ENCODE measurements at places on chromosomes 6 and 20. TPM values are rescaled to one million over a fixed set of nuclear protein-coding genes. Genes with fewer than 3 reads are reported as not detected.
A peak's percentile ranks its signal among the peaks of the same experiment; 100 is the strongest.

- ATAC-seq = no peak
Observed at GRCh38 chr6:29685718-29686326, 4.9 kb upstream of the ZFP57 start.

Gene APCDD1L
- total RNA-seq = 0.16 TPM

- ATAC-seq = no peak
Observed at GRCh38 chr20:59078231-59078630, 35.6 kb upstream of the PRELID3B start.

Gene CCR6
- total RNA-seq = not detected

DNA sequence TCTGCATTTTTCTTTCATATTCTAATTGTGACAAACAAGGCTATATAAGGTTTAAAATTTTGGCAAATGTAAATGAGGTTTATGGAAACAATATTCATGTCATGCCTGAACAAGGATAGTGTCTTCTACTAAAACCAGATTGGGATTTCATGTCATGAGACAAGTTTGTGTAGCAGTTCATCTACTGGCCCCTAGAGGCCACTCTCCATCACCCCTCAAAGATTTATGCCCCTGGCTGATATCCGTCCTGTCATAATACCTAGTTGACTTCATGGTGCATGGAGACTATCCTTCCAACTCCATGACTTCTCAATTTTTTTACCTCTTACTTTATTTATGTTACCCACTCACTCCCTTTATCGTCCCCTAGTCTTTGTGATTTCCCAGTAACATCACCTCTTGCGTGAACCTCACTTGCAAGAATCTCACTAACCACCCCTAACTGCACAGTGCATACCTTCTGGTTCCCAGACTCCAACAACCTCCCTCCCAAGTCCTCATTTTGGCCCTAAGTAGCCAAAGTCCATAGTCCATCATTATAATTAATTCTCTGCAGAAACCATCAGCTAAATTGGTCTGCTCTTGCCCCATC is 179.8 kb downstream of the TASP1 start:
- peak; percentile 67 for ATAC-seq

DNA sequence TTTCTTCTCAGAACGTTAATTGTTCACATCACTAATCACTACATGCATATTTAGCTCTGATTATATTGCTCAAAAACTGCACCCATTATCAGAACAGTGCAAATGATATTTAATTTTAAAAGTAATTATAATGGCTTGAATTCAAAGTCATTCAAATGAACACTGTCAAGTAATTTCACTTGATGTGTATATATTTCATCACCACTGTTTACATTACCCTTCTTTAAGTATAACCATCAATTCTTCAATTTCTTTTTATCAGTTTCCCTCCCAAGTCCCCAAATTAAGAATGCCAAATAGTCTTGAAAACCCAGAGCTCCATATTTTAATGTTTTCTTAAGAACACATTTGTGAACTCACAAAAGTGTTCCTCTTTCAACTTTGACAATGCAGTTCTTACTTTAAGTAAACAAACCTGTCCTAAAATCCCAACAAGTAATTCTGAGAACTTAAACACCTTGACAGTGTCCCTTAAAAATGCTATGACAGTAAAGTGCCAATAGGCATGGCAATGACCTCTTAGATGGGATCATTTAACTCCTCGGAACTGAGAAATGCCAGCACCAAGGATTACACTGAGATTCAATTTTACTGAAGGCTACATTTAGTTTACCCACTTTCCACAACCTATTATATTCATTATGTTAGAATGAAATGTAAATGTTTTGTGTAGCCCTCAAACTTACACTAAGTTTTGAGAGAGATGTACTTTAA is 16.7 kb upstream of the SNX14 start:
- ATAC-seq = no peak

Gene DOP1A
- total RNA-seq = 16.3 TPM

DNA sequence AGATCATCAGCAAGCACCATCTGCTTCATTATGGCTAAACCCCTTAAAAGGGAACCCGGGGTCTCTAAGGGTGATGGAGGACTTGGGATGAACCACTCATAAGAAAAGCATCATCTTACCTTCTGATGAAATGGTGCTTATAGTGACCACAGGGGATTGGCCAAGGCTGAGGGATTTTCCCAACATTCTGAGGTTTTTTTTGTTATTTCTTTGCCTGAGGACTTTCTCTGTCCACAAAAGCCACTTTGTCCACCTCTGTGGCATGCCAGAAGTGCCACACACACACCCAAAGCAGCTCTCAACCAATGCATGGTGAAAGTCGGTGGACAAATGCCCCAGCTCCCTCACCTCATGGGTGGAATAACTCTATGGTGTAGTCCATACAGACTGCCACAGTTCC is 79.3 kb upstream of the TOP1 start:
- ATAC-seq = no peak

Gene LRRN4
- not detected for total RNA-seq
